OCI-M1 (cell line): ENCODE measurements at places on chromosomes 7 and 10.

DNA sequence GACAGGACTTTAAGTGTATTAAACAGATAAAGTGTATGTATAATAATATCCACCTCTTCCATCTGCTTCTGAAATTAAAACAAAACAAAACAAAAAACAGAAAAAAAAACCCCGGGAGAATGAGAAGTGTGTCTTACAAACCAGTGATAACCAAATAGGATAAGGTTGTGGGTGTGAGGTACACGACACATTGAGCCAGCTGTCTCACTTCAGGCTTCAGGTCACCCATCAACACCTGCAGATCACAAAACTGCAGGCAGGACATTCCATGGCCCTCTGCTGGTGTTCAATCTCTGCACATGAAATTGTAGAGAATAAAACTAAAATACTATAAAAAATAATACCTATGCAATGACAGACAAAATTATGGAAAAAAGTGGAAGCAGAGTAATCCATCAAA is 339.9 kb downstream of the SFMBT2 start:
- no peak for DNase-seq

DNA sequence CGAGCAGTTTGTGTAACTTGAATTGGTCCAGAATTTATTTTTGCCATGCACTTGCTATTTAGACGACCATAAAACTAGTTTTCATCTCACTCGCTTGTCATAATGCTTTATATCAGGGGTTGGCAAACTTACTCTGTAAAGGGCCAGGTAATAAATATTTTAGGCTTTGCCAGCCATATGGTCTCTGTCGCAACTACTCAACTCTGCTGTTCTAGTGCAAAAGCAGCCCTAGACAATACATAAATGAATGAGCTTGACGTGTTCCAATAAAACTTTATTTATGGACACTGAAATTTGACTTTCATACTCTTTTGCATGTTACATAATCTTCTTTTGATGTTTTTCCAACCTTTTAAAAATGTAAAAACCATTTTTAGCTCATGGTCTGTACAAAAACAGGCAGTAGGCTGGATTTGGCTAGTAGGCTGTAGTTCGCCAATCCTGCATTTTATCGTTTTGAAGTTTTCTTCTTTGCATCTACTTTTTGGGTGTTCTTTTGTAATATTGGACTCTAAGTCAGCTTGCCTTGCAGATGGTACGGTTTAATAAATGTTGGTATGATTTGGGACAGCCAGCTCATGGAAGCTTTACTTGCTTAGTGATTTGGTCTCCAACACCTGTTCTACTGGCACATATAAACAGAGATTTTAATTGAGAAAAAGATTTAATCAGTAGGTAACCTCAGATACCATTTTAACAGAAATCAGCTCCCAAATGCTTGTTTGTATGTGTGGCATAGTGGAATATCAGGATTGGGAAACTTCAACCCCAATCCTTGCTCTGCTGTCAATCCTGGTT is 25.6 kb downstream of the SND1 start:
- no peak for DNase-seq

GRCh38 chr7:72313906-72314305 is 98.2 kb downstream of the CALN1 start:
- no peak for DNase-seq

GRCh38 chr10:6136215-6137201 is 47.7 kb downstream of the RBM17 start:
- DNase-seq, result no peak

- no peak for DNase-seq
Observed at GRCh38 chr7:140594131-140594691, 46.4 kb downstream of the DENND2A start.

GRCh38 chr7:50268223-50268622 is 36.3 kb upstream of the IKZF1 start:
- DNase-seq, result no peak

GRCh38 chr7:42742318-42742717 is 169.6 kb downstream of the C7orf25 start:
- DNase-seq, result no peak

DNA sequence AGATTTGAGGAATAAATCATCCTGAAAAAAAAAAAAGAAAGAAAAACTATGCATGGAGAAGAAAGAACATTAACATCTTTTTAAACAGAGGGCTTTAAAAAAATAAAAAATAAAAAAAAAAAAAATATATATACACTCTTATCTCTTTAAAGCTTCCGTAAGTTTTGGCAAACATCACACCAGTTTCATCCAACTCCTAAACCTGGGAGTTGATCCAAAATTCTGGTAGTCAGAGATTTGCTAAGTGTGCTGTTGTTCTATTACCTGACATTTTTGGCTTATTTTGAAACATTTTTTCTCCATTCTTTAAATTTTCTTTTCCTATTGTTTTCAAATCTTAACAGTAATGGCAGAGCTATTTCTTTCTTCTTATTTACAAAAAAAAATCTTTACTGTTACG is 273.1 kb downstream of the AGMO start:
- DNase-seq, result no peak

- DNase-seq, result no peak
Observed at GRCh38 chr7:590731-591551, 71.3 kb upstream of the PDGFA start.

GRCh38 chr7:19000410-19000809 is 117.0 kb downstream of the TWIST1 start:
- no peak for DNase-seq

DNA sequence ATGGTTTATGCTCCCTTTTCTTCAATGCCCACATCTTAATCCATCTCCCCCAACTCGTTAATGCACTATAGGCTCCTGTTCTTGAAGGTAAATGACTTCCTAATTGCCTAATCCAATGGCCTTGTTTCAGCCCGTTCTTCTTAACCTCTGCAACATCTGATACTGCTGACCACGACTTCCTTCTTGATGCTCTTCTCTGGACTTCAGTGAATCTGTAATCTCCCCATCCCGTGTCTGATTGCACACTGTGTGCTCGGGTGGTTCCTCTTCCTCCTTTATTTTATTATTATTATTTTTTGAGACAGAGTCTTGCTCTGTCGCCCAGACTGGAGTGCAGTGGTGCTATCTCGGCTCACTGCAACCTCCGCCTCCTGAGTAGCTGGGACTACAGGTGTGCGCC is 58.9 kb downstream of the HIPK2 start:
- DNase-seq, result peak; percentile 73

DNA sequence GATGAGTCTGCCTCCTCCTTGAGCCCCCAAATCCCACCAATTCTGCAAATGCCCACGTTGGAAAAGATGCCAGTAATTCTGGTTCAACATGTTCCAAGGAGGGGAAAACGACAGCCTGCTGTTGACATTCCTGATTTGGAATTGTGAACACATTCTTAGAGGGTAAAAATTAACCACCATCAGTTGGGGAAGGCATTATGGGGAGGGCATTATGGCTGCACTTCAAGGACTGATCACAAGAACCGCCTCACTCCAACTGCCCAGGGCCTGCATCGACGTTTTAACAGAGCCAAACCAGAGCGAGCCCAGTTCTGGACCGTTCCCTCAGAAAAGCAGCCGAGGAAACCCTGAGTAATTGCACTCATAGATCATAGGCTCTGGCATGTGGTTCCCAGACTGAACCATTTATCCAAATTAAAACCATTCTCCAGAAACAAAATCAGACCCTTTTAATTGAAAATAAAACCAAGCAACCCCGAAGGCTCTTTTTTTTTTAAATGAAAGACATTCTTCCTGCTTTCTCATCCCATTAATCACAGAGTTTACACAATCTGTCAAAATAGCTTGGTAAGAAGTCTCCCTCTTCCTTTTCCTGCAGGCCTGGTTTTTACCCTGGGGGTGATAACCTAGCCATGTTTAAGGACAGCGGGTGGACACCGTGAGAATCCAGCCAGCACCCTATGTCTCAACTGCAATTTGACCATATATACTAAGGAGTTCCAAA is 8.0 kb downstream of the TNS3 start:
- no peak for DNase-seq

- DNase-seq, result no peak
Observed at GRCh38 chr10:120048391-120048790, 155.9 kb downstream of the SEC23IP start.

GRCh38 chr7:601595-602340 is 82.1 kb upstream of the PDGFA start:
- DNase-seq, result no peak

DNA sequence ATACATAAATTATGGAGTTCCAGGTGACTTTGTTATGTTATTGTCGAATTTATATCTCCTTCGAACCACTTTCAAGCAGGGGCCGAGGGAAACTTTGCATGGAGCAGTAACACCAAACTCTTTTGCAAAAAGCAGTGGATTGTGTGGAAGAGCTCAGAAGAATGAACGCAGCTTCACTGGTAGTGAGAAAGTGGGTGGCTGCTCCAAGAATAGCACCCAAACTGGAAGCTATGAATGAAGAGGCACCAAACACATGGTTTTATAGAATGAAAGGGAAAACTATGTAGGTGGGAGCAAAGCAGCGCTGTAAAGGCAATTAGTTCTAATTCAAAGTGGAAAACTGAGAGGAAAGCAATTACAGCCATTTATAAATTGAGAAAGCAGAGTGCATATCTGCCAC is 67.2 kb downstream of the CTTNBP2 start:
- no peak for DNase-seq

DNA sequence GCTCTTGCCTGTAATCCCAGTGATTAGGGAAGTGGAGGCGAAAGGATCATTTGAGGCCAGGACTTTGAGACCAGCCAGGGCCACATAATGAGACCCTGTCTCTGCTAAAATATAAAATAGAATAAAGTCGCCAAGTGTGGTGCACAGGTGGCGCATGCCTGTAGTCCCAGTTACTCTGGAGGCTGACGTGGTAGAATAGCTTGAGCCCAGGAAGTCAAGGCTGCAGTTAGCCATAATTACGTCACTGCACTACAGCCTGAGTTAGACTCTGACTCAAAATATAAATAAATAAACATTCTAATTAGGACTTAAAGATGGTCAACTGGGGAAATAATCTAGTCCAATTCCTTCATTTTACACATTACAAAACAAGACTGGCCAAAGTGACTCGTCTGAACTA is 768 bp downstream of the CHCHD2 start:
- peak; percentile 20 for DNase-seq

- no peak for DNase-seq
Observed at GRCh38 chr10:1152386-1153250, 96.4 kb downstream of the WDR37 start.

DNA sequence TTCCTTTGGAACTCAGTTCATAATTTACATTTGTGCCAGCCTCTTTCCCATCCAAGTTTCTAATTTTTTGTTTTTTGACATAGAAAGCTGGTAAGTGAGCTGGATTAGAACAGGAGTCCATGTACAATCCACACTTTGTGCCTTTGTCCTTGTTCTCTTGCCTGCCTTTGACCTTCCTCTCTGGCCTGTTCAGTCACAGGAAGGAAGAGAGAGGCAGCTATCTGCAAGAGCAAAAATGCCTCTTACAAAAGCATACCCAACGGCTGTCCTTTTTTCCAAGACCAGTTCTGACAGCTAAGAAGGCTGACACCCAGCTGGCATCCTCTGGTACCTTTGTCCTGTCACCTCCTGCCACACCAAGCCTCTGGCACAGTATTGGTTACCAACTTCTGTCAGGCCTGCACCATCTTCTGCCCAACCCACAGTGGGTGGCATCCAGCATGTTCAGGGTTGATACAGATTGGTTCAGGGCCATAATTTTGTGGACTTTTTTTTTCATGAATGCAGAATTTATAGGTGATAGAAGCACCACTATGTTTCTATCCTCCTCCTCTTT is 133.7 kb upstream of the KLF14 start:
- DNase-seq, result no peak

DNA sequence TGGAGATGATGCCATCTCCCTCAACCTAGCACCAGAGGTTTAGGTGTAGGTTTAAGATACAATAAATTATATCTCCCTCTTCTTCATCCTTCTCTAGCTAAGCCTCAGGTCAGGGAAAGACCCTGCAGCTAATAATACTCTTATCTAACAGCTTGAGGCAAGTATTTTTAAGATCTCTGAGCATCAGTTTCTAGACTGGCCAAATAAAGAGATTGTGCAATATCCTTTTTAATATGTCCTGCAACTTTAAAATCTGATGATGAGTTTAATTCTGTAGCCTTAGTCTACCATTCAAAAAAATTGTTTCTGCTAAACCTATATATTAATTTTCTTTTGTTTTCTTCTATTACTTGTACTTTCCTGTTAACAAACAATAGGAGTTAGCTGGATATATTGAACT is 850.8 kb downstream of the GRM8 start:
- no peak for DNase-seq

GRCh38 chr10:92278996-92279696 is 11.7 kb downstream of the CPEB3 start:
- peak; percentile 58 for DNase-seq

GRCh38 chr10:70671619-70672164 is 614 bp upstream of the ADAMTS14 start:
- DNase-seq, result no peak

- DNase-seq, result no peak
Observed at GRCh38 chr10:96344178-96344577, 14.6 kb downstream of the OPALIN start.

DNA sequence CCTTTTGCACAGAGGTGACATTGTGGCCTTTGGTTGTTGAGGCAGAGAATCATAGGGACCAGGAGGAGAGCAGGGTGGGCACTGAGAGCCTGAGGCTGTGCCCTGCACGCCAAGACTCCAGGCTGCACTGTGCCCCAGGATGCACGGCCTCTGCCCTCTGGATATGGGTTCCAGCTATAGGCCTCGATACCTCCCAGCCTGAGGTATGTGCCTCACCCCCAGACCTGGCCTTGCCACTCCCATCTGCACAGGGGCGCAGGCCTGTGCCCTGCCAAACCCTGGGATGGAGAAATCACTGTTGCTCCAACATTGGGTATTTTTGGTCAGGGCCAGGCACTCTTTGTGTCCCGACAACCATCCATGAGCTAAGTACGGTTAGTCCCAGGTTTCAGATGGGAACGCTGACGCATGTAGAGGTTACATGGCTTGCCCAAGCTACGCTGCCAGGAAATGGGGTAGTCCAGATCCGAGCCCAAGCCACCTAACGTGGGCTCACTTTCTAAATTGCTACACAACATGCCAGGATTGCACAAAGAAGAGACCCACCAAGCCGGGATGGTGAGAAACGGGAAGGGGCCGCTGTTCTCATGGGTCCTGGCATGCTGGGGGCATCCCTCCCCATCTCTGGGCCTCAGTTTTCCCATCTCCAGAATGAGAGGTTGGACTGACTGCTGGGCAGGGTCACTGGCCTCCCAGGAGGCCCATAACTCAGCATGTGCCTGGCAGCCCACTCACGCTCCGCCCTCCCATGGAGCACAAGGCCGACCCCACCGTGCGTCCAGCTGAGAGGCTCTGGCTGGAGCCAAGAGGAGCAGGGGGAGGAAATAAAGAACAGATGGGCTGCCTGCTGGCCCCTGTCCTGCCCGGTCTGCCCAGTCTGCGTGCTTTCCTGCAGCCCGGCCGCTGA is 44.2 kb downstream of the ZCCHC24 start:
- no peak for DNase-seq

- no peak for DNase-seq
Observed at GRCh38 chr10:47159361-47160260, 140.4 kb upstream of the GDF10 start.

DNA sequence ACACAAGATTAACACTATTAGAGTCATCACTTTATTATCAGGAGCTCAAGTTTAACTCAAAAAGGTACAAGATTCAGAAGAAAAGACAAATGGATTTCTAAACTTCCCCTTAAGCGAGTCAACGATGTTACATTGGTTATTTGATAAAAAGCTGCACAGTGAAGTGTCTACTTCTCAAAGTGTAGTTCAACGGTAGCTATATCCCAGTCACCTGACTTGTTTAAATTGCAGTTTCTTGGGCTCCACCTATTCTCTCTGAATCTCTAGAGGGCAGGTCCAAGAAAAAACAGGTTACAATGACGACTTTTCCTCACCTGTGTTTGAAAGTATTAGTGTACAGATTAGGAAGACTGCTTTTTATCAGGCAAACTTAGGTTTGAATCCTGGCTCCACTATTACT is 16.6 kb downstream of the MINDY3 start:
- DNase-seq, result peak; percentile 89
